T-helper 2 cell (primary cell): ENCODE measurements at places on chromosomes 16 and 17.

DNA sequence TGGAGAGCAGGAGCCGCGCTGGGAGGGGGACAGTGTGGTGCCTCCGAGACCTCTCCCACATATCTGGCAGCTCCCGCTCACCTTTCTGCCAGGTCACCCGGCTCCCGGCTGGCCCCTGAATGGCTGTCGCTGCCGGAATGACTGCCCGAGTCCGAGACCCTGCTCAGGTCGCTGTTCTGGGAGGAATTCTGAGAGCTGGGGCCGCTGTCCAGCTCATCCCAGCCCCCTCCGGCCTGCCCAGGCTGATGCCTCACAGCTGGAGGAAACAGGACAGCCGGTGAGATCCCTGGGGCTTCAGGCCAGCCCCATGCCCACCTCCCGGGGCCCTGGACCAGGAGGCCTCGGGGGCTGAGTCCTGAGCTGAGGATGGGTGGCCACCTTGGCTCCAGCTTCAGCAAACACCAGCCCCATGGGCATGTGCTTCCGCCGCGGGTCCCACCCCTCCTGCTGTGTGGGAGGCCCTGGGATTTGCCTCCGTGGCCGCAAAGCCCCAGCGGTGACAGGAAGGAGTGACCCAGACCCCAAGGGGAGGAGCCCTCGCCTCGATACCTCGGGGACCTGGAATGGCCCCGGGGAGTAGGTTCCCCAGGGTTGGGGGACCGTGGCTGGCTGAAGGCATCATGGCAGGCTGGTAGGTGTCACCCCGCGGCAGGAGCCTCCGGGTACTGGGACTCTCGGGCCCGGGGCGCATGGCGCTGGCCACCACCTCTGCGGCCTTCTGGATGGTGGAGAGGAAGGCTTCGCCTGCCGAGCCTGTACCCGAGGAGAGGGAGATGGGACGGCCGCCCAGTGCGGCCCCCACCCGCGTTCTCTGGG, 6.9 kb downstream of the TEPSIN start:
- no peak for DNase-seq

GRCh38 chr16:7303660-7304200, 28.9 kb upstream of the RBFOX1 start:
- DNase-seq = no peak

GRCh38 chr17:33633446-33633845, 340.4 kb upstream of the ASIC2 start:
- no peak for DNase-seq

GRCh38 chr16:10970065-10970464, 25.7 kb downstream of the CLEC16A start:
- no peak for DNase-seq

DNA sequence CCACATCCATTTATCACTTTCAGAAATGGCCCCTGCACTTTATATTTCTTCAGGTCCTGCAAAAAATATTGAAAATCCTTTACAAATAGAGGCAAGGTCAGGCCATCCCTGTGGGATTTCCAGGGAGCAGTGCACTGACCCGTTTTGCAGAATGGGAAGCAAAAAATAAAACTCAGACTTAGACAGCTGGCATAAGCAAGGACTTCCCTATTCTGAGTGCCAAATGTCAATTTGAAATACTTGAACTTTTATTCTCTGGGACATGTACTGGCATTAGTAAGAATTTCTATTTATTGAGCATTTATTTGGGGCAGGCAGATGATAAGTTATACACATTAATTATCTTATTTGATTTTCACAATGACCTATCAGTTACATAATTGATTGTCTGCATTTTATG, 32.4 kb downstream of the PRKCB start:
- no peak for DNase-seq

- DNase-seq = no peak
Observed at GRCh38 chr17:63398680-63399079, 47.4 kb downstream of the CYB561 start.

GRCh38 chr17:34711646-34712045, 132.3 kb downstream of the TMEM132E start:
- no peak for DNase-seq

DNA sequence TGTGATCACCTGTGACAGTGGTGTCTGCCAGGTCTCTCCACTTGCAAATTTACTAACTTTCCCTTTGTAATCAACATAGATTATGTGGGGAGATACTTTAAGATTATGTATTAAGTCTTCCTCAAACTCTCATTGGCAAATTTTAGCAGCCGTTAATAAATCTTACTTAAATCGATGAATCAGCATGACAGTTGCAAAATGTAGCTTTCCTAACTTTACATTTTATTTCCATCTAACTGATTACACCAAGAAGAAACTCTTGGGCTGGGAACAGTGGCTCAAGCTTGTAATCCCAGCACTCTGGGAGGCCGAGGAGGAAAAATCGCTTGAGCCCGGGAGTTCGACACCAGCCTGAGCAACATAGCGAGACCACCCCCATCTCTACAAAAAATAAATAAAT, 23.3 kb upstream of the CPNE2 start:
- DNase-seq = no peak

- no peak for DNase-seq
Observed at GRCh38 chr16:67442581-67443255, 11.8 kb downstream of the HSD11B2 start.

GRCh38 chr16:77511053-77511452, 76.2 kb upstream of the ADAMTS18 start:
- DNase-seq = no peak

DNA sequence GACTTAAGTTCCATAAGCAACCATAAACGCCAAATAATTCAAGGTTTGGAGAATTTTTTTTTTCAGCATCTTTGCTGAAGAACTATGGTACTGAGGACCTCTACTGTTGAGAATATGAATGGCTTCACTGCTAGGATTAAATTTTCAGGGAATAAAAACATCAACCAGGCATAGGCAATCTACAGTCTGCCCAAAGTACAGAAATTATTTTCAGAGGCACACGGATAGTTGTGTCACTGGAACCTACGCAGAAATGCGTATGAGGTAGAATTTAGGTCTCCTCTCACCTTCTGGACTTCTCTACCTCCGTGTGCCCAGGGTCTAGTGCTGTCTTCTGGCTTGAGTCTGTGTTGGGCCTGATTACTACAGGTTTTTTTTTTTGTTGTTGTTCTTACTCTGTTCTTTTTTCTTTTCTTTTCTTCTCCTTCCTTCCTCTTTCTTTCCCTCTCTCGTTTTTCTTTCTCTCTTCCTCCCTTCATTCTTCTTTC, 39.7 kb downstream of the NACA2 start:
- no peak for DNase-seq

- DNase-seq = no peak
Observed at GRCh38 chr17:40901981-40902474, 17.0 kb upstream of the KRT20 start.

GRCh38 chr16:22366889-22367288, 7.5 kb downstream of the CDR2 start:
- no peak for DNase-seq

GRCh38 chr16:47046726-47047523, 73.5 kb upstream of the DNAJA2 start:
- DNase-seq = no peak

GRCh38 chr17:11601661-11602060, 3.4 kb downstream of the DNAH9 start:
- no peak for DNase-seq

DNA sequence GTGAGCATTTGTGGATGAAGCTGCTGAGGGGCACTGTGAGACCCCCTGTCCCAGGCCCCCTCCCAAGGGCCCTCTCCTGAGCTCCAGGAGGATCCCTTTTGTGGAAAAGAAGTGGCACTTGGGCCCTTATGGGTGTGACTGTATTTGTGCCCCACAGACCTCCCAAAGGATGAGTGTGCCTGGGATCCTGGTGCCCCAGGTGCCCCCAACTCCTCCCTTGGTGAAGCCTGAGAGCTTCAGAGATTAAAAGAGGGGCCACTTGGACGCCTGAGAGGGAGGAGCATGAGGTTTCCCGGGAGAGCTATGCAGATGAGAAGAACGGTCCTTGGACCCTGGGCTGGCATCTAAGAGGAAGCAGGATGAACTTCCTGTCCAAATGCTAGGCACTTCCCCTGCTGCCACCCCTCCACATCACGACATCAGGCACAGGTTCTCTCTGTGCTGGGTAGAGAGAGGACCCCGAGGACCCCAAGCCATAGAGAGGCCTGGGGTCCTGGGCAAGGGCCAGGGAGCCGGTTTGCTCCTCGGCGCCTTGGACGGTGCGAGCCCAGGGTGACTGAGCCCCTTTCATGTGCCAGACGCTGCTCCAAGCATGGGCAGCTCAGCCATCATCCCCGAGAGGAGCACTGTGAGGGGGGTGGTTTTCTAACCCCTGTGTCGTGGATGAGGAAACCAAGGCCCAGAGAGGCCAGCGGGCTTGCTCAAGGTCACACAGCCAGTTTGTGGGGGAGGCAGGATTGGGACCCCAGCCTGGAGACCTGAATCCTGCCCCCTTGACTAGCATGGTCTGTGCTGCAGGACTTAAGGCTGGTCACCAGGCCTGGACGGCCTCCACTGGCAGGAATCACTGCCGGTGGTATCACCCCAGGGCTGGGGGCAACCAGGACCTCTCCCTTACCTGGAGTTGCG, 5.6 kb upstream of the ADAM11 start:
- no peak for DNase-seq

DNA sequence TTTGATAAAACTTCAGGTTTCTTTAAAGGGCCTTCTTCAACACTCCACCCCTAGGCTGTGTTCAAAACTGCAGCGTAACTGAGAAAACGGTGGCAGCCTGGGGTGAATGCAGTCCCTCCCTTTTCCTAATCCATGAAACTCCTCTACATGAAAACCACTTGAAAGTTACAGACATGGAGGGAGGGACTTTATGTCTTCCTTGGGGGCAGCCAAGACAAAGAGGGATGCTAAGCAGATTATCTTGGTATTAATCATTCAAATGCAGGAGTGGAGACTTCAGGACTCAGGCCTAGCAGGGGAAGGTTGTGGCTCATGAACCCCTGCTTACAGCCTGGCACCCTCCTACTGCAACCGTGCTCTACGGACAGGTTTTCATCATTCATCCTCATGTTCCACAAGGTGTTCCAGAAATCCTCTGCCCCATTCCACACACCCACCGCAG, 46.8 kb downstream of the RNF112 start:
- no peak for DNase-seq

DNA sequence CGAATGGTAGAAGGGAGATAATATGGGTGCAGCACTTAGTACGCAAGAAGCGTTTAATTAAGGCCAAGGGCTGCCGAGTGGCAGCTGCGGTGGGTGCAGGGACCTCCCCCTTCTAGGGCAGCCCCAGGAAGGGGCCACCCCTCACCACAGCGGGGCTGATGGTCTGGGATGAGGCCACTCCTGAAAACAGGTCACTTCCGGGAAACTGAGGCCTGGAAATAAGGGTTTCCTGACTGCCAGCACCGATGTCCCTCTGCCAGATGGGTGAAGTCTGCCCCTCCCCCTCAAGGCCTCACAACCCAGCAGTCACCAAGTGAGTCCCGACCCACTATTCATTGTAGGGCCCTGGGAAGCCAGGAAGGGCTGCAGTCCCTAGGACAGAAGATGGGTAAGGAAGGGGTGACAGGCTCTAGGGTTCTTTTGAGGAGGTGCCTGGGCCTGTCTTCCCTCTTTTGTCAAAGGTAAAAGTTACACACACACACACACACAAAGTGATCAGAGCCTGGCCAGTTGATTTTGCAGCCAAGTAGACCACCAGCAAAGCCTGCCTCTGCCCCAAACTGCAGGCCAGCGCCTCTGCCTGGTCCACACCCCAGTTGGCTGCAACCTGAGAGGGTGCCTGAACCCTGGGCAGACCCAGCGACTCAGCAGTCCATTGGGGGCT, 12.5 kb downstream of the SREBF1 start:
- no peak for DNase-seq

- no peak for DNase-seq
Observed at GRCh38 chr16:35200662-35201061, 1741.2 kb downstream of the TP53TG3F start.

DNA sequence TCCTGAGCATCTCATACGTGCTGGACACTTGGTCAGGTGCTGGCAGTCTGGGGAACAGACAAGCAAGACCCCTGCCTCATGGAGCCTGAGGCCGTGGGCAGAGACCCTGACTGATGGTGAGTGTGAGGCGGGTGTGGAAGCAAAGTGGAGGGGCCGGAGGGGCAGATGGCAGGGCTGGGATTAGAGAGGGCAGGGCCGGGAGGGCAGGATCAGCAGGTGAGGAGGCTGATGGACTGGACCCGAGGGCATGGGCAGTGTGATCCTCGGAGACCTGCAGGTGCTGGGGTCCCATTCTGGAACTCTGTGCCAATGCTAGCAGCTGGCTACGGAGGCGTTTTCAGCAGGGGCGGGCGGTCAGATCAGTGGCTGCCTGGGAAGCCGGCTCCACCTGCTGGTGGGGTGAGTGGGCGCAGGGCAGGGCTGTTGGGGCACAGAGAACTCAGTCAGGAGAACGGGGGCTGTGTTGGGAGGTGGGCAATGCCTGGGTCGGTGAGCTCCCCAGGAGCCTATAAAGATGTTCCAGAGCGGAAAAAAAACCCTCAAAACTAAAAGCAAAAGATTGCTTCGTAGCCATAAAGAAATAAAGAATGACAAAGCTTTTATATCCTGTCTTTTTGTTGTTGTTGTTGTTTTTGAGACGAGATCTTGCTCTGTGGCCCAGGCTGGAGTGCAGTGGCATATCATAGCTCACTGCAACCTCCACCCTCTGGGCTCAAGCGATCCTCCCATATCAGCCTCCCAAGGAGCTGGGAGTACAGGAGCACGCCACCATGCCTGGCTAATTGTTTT, 8.9 kb upstream of the C16orf74 start:
- DNase-seq = no peak

DNA sequence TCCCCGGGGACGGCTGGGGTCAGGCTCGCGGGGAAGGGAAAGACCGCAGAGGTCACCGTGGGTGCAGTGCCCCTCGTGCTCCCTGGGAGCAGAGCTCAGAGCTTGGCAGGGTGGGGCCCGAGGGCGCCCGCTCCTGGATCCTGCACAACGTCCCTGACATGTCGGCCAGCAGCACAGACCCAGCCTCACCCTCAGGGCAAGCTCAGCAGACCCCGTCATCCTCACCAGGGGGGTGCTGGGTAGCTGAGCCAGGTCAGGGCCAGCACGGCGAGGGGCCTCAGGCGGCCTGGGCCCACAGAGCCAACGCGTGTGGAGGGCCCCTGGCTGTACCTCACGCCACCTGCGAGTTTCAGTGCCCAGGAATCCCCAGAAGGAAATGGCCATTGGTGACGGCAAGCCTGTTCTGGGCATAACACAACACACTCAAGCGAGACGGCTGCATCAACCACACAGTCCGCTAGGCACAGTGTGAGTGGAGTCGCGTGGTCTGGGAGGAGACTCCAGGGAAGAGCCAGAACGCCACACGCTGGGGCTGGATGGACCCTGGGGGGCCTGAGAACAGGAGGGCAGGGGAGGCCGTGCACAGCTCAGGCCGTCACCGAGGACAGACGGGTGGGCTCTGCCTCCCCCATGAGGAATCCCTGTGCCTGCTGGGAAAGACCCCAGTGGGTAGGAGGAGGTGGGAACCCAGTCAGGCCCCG, 60.3 kb downstream of the ZNF778 start:
- DNase-seq = no peak

DNA sequence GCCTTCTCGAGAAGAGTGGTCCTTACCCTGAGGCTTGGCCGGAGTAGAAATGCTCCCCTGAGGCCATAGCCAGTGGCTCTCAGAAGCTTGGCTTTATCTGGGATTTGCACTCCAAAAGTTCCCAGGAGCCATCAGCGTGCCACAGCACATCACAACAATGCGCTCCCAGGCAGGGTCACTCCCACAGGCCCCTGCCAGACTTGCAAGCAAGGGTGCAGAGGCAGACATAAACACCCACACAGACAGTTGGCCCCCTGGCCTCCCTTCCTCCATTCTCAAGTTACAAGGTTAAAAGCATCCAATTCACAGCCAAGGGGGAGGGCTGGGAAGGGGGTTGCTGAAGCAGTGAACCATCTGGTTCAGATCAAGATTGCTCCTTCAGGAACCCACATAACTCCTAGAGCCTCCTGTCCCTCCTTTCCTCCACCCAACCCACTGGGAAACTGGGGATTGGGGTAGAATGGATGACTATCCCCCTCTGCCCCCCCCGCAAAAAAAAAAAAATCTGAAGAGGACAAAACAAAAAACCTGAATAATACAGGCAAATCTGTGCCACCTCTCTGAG, 1.8 kb downstream of the ST3GAL2 start:
- no peak for DNase-seq
